ENCODE measurements at places on chromosomes 1 and 21. TPM values are rescaled to one million over a fixed set of nuclear protein-coding genes. Genes with fewer than 3 reads are reported as not detected.

The IGSF9 gene
- total RNA-seq: not detected

The SPRR2B gene
- not detected for total RNA-seq

The TNFRSF1B gene
- total RNA-seq: 98.5 TPM

The AIM2 gene
- 2.6 TPM for total RNA-seq

The OR2L2 gene
- 0.51 TPM for total RNA-seq

The TRABD2B gene
- 13.3 TPM for total RNA-seq

The G0S2 gene
- total RNA-seq: 21.3 TPM

The OR2L3 gene
- 0.21 TPM for total RNA-seq

The PIK3CD gene
- total RNA-seq: 21.0 TPM

The C1orf210 gene
- total RNA-seq: not detected

The KCND3 gene
- total RNA-seq: 25.3 TPM

The RGS8 gene
- total RNA-seq: 0.10 TPM

The GIPC2 gene
- total RNA-seq: 2.8 TPM

The RIT1 gene
- total RNA-seq: 49.6 TPM

The TMEM9 gene
- total RNA-seq: 47.4 TPM

DNA sequence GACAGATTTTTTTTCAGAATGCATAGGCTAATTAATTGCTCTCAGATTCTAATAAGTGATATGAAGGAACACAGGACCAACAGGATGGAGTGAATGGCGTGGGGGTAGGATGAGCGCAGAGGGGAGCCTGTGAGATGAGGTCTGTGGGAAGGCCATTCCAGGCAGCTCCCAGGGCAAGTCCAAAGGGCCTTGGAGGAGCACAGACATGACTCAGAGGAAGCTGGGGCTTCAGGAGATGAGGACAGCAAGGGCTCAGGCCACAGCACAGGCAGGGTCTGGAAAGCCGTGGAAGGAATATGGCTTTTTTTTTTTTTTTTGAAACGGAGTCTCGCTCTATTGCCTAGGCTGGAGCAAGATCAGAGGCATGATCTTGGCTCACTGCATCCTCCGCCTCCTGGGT lies 35.1 kb downstream of the FMN2 start:
- no peaks in the 10 kb centered on the region for H3K4me1 ChIP-seq
- H3K36me3 ChIP-seq: no peaks in the 10 kb centered on the region
- no peaks in the 10 kb centered on the region for H3K27me3 ChIP-seq

- no peaks in the 10 kb centered on the region for H3K4me1 ChIP-seq
- H3K36me3 ChIP-seq: no peaks in the 10 kb centered on the region
- H3K27ac ChIP-seq: no peak overlapping the region
Observed at GRCh38 chr1:44662683-44663030, 11.6 kb downstream of the TMEM53 start.

- DNase-seq: peak; percentile 11
- no peaks in the 10 kb centered on the region for H3K27me3 ChIP-seq
- H3K27ac ChIP-seq: no peak overlapping the region
- no peaks in the 10 kb centered on the region for H3K4me1 ChIP-seq
- no peaks in the 10 kb centered on the region for H3K36me3 ChIP-seq
Observed at GRCh38 chr1:30409476-30410152, 313.8 kb downstream of the MATN1 start.

DNA sequence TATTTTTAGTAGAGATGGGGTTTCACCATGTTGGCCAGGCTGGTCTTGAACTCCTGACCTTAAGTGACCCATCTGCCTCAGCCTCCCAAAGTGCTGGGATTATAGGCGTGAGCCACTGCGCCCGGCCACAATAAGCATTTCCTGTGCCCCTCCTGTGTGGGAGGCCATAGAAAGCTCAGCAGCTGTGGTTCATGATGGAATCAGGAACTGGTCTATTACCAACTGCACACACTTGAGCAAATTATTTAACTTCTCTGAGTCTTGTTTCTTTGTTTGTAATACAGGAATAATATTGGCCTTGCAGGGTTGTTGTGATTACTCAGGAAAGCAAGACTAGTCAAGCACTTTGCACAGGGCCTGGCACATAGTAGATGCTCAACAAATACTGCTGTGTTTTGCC lies 15.0 kb downstream of the RHBG start:
- DNase-seq: no peak
- no peaks in the 10 kb centered on the region for H3K4me1 ChIP-seq
- no peak overlapping the region for H3K27ac ChIP-seq
- H3K36me3 ChIP-seq: no peaks in the 10 kb centered on the region
- H3K4me3 ChIP-seq: no peak overlapping the region
- H3K27me3 ChIP-seq: no peaks in the 10 kb centered on the region

- H3K4me1 ChIP-seq: no peaks in the 10 kb centered on the region
- no peak overlapping the region for H3K27ac ChIP-seq
- H3K4me3 ChIP-seq: no peak overlapping the region
- no peak for DNase-seq
Observed at GRCh38 chr1:1894354-1895059, 3.6 kb upstream of the GNB1 start.

DNA sequence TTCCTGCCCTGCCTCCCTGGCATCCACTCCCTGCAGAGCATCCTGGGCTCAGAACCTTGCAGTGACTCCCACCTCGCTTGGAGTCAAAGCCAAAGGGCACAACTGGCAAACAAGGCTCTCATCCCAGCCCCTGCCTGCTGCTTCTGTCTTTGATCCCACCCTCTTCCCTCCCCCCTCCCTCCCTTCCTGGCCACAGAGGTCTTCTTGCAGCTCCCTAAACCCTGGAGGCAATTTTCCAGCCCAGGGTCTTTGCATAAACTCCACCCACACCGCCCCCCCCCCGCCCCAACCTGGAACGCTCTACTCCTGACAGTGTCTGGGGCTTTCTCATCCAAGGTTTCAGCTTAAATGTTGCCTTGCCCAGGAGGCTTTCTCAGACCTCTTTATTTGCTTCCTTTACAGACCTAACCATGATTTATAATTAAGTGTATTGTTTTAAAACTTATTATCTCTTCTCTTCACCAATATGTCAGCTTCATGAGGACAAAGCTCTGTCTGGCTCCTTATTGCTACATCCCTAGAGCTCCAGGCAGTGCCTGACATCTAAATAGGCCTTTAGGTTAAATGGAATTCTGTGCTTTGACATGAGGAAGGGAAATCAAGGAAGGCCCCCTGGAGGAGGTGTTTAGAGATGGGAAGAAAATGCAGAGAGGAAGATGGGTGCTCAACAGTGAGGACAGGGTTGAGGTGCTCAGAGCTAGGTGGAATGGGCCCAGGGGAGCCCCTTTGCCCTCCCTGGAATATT lies 37.7 kb upstream of the PADI1 start:
- DNase-seq: no peak
- no peak overlapping the region for H3K4me3 ChIP-seq
- no peak overlapping the region for H3K27ac ChIP-seq
- H3K4me1 ChIP-seq: no peaks in the 10 kb centered on the region
- no peaks in the 10 kb centered on the region for H3K36me3 ChIP-seq

- H3K27ac ChIP-seq: peak within 1 kb of the TSS; percentile 43
- peaks cover 2% of the 10 kb centered on the region for H3K27me3 ChIP-seq
- H3K4me3 ChIP-seq: peak within 1 kb of the TSS; percentile 68
Observed at GRCh38 chr1:45521413-45522323, at the start of gene PRDX1. TSS of gene PRDX1 (minus strand) at chr1:45521884. CDS start at chr1:45519043, 2,841 bp downstream.

GRCh38 chr21:42229676-42230075 lies 10.7 kb downstream of the ABCG1 start:
- H3K4me3 ChIP-seq: no peak overlapping the region
- no peaks in the 10 kb centered on the region for H3K36me3 ChIP-seq
- H3K27ac ChIP-seq: no peak overlapping the region
- no peaks in the 10 kb centered on the region for H3K27me3 ChIP-seq

- H3K4me3 ChIP-seq: no peak overlapping the region
- H3K27me3 ChIP-seq: no peaks in the 10 kb centered on the region
- DNase-seq: no peak
- H3K4me1 ChIP-seq: no peaks in the 10 kb centered on the region
- H3K36me3 ChIP-seq: no peaks in the 10 kb centered on the region
Observed at GRCh38 chr1:37233606-37234005, 199.3 kb upstream of the GRIK3 start.

- no peaks in the 10 kb centered on the region for H3K4me1 ChIP-seq
- no peak overlapping the region for H3K27ac ChIP-seq
- H3K36me3 ChIP-seq: no peaks in the 10 kb centered on the region
- DNase-seq: peak; percentile 26
- no peak overlapping the region for H3K4me3 ChIP-seq
- no peaks in the 10 kb centered on the region for H3K27me3 ChIP-seq
Observed at GRCh38 chr1:228194921-228195812, 12.7 kb upstream of the OBSCN start.

GRCh38 chr1:29105822-29106221 lies 17.9 kb downstream of the TMEM200B start:
- no peak overlapping the region for H3K27ac ChIP-seq
- DNase-seq: no peak
- no peak overlapping the region for H3K4me3 ChIP-seq
- no peaks in the 10 kb centered on the region for H3K4me1 ChIP-seq
- H3K27me3 ChIP-seq: no peaks in the 10 kb centered on the region
- H3K36me3 ChIP-seq: no peaks in the 10 kb centered on the region

DNA sequence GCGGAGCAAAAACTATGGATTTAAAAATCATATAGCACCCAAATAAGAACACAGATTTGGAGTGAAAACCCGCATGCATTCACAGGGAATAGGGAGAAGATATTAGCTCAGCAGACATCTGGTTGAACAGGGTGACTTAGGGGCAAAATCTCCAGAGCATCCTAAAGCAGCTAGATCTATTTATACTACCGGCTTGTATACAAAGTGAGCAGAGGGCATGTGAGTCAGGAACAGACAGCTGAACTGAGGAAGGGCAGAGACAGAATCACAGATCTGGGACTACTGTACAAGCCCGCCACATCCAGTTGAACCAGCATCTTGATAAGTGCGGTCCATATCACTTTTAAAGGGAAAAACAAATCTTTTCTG lies 35.2 kb upstream of the EXOSC10 start:
- no peaks in the 10 kb centered on the region for H3K4me1 ChIP-seq
- H3K4me3 ChIP-seq: no peak overlapping the region
- H3K27me3 ChIP-seq: no peaks in the 10 kb centered on the region

DNA sequence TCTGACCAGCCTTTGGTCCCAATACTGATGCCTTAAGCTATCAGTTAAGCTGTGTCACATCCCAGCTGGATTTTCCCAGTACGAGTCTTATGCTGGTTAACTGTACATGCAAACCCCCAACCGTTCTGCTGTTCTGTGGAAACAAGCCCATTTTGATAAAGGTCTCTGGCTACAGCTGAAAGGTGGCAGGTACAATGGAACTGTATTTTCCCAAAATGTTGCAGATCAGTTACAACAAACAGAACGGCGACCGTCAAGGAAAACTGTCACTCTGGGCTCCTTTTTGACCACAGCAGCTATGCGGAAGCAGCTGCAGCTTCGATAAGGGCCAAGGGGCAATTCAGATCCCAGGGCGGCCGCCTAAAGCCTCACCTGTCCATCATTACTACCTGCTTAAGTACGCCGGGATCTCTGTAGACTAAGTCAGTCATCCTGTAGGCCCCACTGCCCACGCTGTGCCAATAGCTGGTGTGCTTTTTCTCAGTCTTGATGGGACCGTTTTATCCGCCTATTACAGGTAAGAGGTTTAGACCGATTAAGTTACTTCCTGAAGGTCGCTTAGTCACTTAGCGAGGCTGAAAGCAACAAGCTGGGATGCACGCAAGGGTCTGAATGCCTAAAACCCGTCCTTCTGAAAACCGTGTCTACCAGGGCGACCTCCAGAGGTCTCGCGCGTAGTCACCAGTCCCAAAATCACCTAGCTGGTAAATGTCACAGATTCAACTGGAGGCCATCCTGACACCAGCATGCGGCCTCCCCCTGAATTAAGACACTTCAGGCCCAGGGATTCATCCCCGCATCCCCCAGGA lies 11.1 kb upstream of the RAB42 start:
- no peak for DNase-seq
- H3K4me1 ChIP-seq: no peaks in the 10 kb centered on the region
- peak overlapping the region; percentile 45 for H3K27ac ChIP-seq
- peak overlapping the region; percentile 63 for H3K4me3 ChIP-seq
- H3K36me3 ChIP-seq: no peaks in the 10 kb centered on the region

- no peak for DNase-seq
- no peak overlapping the region for H3K27ac ChIP-seq
- no peaks in the 10 kb centered on the region for H3K36me3 ChIP-seq
Observed at GRCh38 chr1:230627767-230628166, 14.5 kb upstream of the COG2 start.

DNA sequence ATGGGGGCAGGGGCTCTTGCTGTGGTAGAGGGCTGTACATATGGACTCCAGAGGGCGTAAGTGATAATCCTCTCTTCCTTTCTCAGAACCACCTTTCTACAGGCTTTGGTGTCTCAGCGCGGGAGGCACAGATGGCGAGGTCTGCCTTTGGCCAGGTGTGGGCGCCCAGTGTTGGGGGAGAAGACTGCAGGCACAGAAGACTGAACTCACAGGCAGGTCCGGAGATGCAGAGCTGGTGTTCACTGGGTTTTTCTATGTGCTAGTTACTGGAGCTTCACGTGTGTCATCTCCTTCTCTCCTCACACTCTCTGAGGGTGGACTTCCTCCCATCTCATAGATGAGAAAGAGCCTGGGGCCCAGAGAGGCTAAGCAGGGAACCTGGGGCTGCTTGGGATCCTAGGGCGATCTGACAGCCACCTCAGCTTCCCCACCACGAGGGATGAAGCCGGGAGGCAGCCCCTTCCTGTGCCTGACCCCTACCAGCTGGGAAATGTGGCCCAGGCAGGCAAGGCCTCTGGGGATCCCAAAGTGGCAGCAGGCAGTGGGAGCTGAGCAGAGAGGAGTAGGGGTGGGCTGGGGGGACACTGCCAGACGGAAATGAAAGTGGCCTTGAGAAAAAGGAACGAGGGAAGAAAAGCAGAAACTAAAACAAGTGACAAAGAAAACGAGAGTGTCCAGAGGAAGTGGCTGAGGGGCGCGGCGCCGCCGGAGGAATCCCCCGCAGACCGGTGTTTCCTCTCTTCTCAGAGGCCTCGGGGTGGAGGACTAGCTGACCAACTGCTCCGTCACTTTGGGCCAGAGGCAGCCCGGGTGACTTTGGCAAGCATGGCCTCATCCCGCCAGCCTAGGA lies 191.6 kb downstream of the HIVEP3 start:
- H3K36me3 ChIP-seq: no peaks in the 10 kb centered on the region
- no peak overlapping the region for H3K27ac ChIP-seq
- DNase-seq: no peak
- H3K4me1 ChIP-seq: no peaks in the 10 kb centered on the region
- H3K27me3 ChIP-seq: no peaks in the 10 kb centered on the region

GRCh38 chr1:207047505-207047904 lies 3.5 kb downstream of the YOD1 start:
- no peaks in the 10 kb centered on the region for H3K27me3 ChIP-seq
- H3K36me3 ChIP-seq: peaks cover 4% of the 10 kb centered on the region
- H3K4me1 ChIP-seq: no peaks in the 10 kb centered on the region
- no peak overlapping the region for H3K4me3 ChIP-seq
- H3K27ac ChIP-seq: no peak overlapping the region

GRCh38 chr1:70866542-70867264 lies 180.9 kb downstream of the PTGER3 start:
- no peaks in the 10 kb centered on the region for H3K36me3 ChIP-seq
- peaks cover under 1% of the 10 kb centered on the region for H3K4me1 ChIP-seq
- H3K27ac ChIP-seq: no peak overlapping the region
- no peak for DNase-seq

GRCh38 chr1:94808669-94809068 lies 11.5 kb upstream of the SLC44A3 start:
- no peak overlapping the region for H3K27ac ChIP-seq
- H3K36me3 ChIP-seq: no peaks in the 10 kb centered on the region
- H3K4me3 ChIP-seq: no peak overlapping the region
- no peaks in the 10 kb centered on the region for H3K4me1 ChIP-seq

GRCh38 chr1:236151739-236152424 lies 9.5 kb downstream of the GPR137B start:
- H3K4me3 ChIP-seq: no peak overlapping the region
- no peaks in the 10 kb centered on the region for H3K4me1 ChIP-seq

Data from aorta (tissue), 5 donors.